ENCODE measurements at places on chromosomes 1 and 21. TPM values are rescaled to one million over a fixed set of nuclear protein-coding genes. Genes with fewer than 3 reads are reported as not detected.

The TIE1 gene
- total RNA-seq: 64.2 TPM

The DIP2A gene
- 51.0 TPM for total RNA-seq

The FAM72A gene
- total RNA-seq: 0.29 TPM

The TEKT2 gene
- 7.5 TPM for total RNA-seq

The COL11A1 gene
- total RNA-seq: not detected

GRCh38 chr1:101945884-101946283 lies 50.8 kb downstream of the OLFM3 start:
- H3K27ac ChIP-seq: no peak overlapping the region
- no peaks in the 10 kb centered on the region for H3K4me1 ChIP-seq
- no peak for DNase-seq
- H3K27me3 ChIP-seq: no peaks in the 10 kb centered on the region

GRCh38 chr1:200053646-200054045 lies 26.1 kb downstream of the NR5A2 start:
- H3K4me3 ChIP-seq: no peak overlapping the region
- DNase-seq: no peak
- H3K27me3 ChIP-seq: no peaks in the 10 kb centered on the region
- no peaks in the 10 kb centered on the region for H3K36me3 ChIP-seq
- H3K27ac ChIP-seq: no peak overlapping the region

- no peak for DNase-seq
- no peak overlapping the region for H3K27ac ChIP-seq
- no peaks in the 10 kb centered on the region for H3K36me3 ChIP-seq
- H3K27me3 ChIP-seq: no peaks in the 10 kb centered on the region
- H3K4me1 ChIP-seq: no peaks in the 10 kb centered on the region
- no peak overlapping the region for H3K4me3 ChIP-seq
These were observed 18.1 kb upstream of the ARHGAP29 start for GRCh38 chr1:94255476-94255875.

- H3K4me3 ChIP-seq: no peak overlapping the region
- H3K36me3 ChIP-seq: no peaks in the 10 kb centered on the region
- no peak overlapping the region for H3K27ac ChIP-seq
These were observed 151.1 kb downstream of the TLR5 start for GRCh38 chr1:222991908-222992307.

DNA sequence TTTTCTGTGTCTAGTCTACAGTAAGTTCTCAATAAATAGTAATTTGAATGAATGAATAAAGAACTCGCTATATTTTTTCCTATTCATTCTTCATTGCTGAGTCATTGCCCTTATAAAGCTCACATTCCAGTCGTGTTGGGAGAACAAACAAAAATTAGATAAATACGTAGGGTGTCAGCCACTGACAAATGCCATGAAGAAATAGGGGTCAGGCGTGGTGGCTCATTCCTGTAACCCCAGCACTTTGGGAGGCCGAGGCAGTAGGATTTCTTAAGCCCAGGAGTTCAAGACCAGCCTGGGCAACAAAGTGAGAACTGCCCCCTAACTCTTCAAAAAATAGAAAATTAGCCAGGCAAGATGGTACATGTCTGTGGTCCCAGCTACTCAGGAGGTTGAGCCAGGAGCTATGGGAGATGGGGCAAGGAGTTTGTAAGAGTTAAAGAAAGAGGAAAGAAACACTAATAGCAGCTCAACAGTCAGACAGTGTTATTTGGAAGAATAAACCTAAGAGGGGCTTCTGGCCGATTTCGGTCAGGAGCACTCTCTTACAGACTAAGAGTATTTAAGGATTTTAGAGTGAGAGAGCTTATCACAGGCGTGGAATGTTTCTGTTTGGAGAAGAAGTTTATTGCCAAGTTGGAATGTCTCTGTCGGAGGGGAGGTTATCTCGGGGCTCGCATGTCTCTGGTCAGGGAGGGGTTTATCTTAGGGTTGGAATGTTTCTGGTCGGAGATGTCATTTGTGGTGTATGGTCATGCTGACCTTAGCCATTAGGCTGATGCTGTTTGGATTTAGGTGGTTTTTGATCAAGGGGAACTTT lies 1.8 kb upstream of the CHML start:
- H3K4me1 ChIP-seq: no peaks in the 10 kb centered on the region

DNA sequence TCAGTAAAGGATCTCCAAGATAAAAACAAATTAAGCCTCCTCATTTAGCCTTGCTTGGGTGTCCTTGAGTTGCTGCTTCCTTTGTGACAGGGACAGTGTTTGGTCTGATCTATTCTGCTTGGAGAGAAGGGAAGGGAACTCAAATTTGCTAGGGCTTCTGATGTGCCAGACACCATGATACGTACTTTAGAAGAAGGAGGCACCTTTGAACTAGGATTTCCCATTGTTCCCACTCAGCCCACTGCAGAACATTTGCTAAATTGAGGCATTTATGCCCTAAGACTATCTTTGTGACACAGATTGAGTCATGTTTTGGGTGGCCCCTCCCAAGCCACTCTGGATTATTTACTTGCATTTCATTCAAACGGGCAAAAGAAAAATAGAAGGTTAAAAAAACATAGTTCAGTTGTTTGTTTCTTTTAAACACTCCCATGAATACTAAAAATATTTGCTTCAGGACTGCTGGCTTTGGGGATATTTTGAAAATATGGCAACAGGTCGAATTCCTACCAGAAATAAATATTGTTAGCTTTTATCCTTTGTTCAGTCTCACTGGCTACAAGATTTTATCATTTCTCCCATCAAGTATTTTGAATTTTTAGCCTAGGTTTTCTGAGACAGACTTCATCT lies 81.9 kb upstream of the WLS start:
- no peak overlapping the region for H3K4me3 ChIP-seq
- no peaks in the 10 kb centered on the region for H3K36me3 ChIP-seq
- no peaks in the 10 kb centered on the region for H3K27me3 ChIP-seq
- no peaks in the 10 kb centered on the region for H3K4me1 ChIP-seq

- H3K27me3 ChIP-seq: no peaks in the 10 kb centered on the region
- no peak overlapping the region for H3K27ac ChIP-seq
These were observed 269.3 kb upstream of the NFIA start for GRCh38 chr1:60813071-60813470.

GRCh38 chr1:109492779-109493178 lies 1.1 kb upstream of the CYB561D1 start:
- H3K4me1 ChIP-seq: no peaks in the 10 kb centered on the region
- no peak overlapping the region for H3K27ac ChIP-seq
- no peaks in the 10 kb centered on the region for H3K36me3 ChIP-seq
- DNase-seq: no peak
- no peak overlapping the region for H3K4me3 ChIP-seq

GRCh38 chr1:205791568-205792180 lies 16.4 kb upstream of the RAB29 start:
- peak; percentile 65 for DNase-seq
- no peak overlapping the region for H3K4me3 ChIP-seq
- H3K27ac ChIP-seq: no peak overlapping the region

GRCh38 chr1:31699341-31699891 lies 4.4 kb downstream of the COL16A1 start:
- H3K36me3 ChIP-seq: no peaks in the 10 kb centered on the region
- H3K27ac ChIP-seq: peak overlapping the region; percentile 89
- no peak for DNase-seq
- H3K4me3 ChIP-seq: no peak overlapping the region

DNA sequence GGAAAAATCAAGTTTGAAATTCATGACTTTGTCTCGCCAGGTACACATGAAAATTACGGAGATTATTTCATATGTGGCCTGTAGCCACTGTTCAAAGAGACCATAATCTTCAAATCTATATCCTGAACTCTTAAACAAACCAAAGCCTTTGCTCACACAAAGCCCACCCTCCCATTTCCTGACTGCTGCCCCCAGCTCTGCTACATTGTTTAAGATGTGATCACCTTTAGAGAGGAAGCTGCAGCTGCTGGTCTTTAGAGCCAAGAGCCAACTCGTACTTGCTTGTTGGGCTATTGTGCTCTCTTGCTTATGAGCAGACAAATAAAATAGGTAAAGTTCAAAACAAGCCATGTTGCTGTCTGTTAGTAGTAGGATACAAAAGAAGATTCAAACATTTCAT lies 71.9 kb downstream of the DTL start:
- H3K4me3 ChIP-seq: no peak overlapping the region
- no peaks in the 10 kb centered on the region for H3K27me3 ChIP-seq
- DNase-seq: no peak
- H3K4me1 ChIP-seq: no peaks in the 10 kb centered on the region

All from uterus (tissue), 4 donors.